Activated T-helper 1 cell treated with anti-CD3 and anti-CD28 coated beads, Interleukin-12 subunit alpha, Interleukin-12 subunit beta, Interleukin-2, Interleukin-4 antibody, amounts not matched to agents 30 ng/mL and 10 ng/mL and 1 ng/mL, durations not matched to agents 14 hours and 24 hours and 36 hours (primary cell): ENCODE measurements at places on chromosomes 2 and 18. TPM values are rescaled to one million over a fixed set of nuclear protein-coding genes. Genes with fewer than 3 reads are reported as not detected.

DNA sequence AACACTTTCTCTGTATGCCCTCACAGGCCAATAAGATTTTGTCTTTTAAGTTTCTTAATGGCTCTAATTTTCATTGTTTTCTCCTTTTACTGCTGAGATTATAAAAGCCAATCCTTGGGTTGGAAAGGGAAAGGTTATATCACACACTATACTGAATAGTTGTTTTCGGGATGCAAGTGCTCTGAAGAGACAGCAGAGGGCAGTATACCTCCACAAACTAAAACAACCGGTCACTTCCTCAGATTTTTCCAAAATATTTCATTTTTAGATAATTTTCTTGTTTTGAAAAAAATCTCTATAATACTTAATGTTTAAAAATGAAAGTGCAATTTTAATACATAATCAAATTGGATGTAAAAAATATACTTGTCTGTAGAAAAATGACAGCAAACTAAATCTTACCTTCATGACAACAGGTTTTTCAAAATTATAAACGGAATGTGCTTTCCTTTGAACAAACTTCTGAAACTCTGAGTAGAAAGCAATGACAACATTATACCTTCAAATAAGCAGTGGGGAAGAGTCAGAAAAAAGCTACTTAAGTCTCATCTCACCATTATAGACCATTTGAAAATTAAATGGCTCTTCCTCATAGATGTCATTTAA, 82.7 kb downstream of the ORC4 start:
- no peak for DNase-seq
- no peak overlapping the region for H3K27ac ChIP-seq
- peaks cover 11% of the 10 kb centered on the region for H3K36me3 ChIP-seq

The GTF2A1L gene
- total RNA-seq, result 0.39 TPM in 1 of 2 replicates, not detected in the other

- peaks cover 97% of the 10 kb centered on the region for H3K4me1 ChIP-seq
- no peaks in the 10 kb centered on the region for H3K27me3 ChIP-seq
- DNase-seq, result no peak
- no peak overlapping the region for H3K4me3 ChIP-seq
- peak overlapping the region; percentile 72 for H3K27ac ChIP-seq
These were observed 24.3 kb downstream of the SMAD7 start for GRCh38 chr18:48926420-48926857.

The FOXI3 gene
- not detected in 2 replicates for total RNA-seq

- H3K27ac ChIP-seq, result no peak overlapping the region
- no peak for DNase-seq
- no peak overlapping the region for H3K4me3 ChIP-seq
- H3K27me3 ChIP-seq, result peaks cover 28% of the 10 kb centered on the region
- no peaks in the 10 kb centered on the region for H3K4me1 ChIP-seq
These were observed 7.8 kb upstream of the CAVIN2 start for GRCh38 chr2:191854382-191855372.

- H3K36me3 ChIP-seq, result no peaks in the 10 kb centered on the region
- no peak overlapping the region for H3K4me3 ChIP-seq
- no peak overlapping the region for H3K27ac ChIP-seq
These were observed 221.7 kb downstream of the SOX11 start for GRCh38 chr2:5913711-5914395.

The OSR1 gene
- not detected in 2 replicates for total RNA-seq

DNA sequence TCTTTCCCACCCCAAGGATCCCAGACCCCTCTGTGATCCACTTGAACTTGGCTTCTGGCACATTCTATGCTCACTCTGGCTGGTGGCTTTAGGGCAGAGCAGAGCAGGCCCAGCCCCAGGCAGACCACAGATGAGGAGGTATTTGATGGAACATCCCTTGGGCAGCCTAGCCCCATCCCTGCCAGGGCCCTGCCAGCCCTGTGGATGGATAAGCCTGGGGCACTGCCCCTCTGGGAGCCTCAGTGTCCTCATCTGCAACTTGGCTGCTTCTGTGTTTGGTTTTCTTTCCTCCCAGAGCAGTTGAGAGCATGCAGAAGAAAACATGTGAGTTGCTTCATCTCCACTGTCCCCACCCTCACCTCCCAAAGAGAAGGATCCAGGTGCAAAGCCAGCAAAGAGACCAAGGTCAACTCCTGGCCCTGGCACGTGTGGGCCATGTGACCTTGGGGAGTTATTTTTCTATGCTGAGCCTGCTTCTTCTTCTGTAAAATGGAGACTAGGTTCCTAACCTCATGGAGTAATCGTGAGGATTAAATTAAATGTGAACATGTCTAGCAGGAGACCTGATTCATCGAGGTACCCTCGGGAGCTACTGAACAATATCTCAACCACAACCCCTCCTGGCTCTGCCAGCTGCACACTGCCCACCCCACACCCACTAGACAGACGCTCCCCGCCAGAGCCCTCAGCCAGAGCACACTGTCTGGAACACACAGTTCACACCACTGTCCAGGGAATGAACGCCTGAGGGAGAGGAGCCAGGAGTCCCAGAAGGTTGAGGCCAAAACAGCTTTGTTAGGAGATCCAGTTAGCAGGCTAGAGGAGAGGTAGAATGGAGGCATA, 14.6 kb upstream of the TNS1 start:
- no peaks in the 10 kb centered on the region for H3K36me3 ChIP-seq
- no peaks in the 10 kb centered on the region for H3K4me1 ChIP-seq
- DNase-seq, result no peak
- H3K4me3 ChIP-seq, result no peak overlapping the region

The BBS5 gene
- total RNA-seq, result 3.3 and 3.6 TPM in 2 replicates

DNA sequence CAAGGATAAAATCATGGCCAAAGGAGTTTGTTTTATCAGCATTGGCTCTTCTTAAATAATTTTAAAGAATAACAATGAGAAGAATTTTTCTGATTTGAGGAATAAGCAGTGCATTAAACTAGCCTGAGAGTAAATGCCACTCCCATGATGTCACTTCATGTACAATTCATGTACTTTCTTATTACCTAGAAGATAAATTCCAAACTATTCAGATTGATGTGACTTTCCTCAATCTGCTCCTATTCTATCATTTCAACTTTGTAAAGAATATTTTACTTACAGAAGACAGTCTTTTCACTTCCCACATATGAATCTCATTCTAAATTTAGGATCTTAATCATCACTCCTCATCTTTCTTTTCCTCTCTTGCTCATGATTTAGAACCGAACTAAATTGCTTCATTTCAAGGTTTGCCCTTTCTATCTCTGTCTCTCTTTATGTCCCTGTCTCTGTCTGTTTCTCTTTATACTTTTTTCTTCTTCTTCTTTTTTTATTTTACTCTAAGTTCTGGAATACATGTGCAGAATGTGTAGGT, 1142.0 kb upstream of the PIK3C3 start:
- no peak for DNase-seq
- H3K36me3 ChIP-seq, result no peaks in the 10 kb centered on the region
- no peaks in the 10 kb centered on the region for H3K27me3 ChIP-seq
